ENCODE measurements at places on chromosomes 2 and 18.

- peak; percentile 5 for DNase-seq
Measured at GRCh38 chr2:24164416-24164973, 10.4 kb upstream of the FAM228A start.

DNA sequence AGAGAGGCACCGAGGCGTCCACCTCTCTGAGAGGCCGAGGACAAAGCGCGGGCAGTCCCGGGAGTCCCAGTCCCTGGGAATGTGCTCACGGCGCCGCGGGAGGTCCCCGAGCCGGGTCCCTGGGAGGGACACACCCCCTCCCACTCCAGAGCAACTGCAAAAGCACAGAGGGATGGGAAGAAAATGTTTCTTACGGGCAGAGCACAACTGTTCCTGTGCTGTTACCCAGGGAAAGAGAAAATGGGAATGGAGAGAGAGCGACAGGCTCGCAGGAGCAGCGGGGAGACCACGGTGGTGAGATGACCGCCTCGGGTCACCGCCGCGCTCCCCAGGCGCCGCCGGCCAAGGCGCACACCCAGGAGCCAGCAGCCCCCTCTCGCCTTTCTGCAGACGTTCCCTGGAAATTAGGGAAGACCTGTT lies 1.2 kb upstream of the BCL11A start:
- DNase-seq: no peak

- DNase-seq: no peak
Measured at GRCh38 chr18:2926528-2926927, 79.7 kb downstream of the EMILIN2 start.

DNA sequence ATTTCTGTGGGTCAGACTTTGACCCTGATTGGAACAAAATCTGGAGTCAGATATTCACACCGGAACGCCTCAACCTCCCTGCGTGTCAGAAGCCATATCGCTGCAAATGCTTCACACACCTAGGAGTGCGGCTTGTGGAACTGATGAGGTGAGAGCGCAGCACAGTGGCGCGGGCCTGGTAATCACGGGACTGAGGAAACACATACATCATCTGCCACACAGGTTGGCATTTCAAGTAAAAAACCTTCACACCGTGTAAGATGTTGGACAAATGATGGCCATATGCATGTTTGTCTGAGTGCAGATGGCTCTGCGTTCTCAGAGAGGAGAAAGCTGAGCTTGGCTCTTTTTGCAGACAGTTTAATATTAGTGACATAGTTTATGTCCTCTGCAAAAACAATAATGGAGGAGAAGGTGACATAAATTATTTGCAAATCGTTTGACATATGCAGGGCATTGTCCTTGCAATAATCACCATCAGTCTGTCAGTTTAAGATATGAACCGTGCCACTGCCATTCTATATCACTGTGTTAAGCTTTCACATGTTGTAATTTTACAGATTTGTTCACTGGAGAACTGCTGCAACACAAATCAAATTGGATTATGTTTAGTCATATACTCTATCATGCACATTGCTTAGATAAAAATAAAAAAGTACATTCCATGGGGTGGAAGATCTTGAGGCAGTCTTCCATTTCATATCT lies 101.4 kb downstream of the MTX2 start:
- no peak for DNase-seq

DNA sequence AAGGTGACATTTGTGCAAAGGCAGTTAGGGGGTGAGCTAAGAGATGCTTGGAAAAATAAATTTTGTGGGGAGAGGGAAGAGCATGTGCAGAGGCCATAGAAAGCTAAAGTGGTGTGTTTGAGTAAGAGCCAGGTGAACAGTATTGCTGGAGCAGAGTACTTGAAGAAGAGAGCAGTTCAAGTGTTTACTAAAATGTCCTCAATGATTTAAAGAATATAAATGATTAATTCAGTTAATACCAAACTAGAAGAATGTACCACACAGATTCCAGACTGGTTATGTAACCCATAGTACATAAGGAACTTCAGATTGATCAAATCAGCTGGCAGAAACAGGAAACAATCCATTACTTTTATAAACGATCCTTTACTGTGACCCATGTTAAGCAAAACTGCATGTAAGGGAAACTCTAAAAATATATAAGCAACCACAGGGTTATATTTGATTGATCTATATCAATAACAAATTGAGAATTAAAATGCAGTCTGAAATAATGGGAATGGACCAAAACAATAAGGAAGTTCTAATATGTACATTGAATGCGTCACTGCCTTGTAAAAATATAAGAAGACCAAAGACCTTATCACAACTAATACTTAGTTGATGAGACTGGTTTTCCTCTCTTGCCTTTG lies 76.9 kb downstream of the LDAH start:
- peak; percentile 38 for DNase-seq

Data from iris pigment epithelial cell (primary cell).